ENCODE measurements at places on chromosomes 11 and 22.

DNA sequence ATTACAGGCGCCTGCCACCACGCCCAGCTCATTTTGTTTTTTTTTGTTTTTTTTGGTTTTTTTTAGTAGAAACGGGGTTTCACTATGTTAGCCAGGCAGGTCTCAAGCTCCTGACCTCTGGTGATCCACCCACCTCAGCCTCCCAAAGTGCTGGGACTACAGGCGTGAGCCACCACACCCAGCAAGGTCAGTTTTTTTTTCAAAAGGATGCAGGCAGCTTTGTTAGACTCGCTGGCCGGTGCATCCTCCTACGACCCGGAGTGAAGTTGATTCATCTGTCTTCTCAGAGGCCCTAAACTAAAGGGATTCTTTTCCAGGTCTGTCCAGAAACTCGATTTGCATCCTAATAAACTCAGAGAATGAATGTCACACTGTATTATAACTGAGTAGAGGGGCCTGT, 182.3 kb downstream of the DBX1 start:
- DNase-seq, result no peak

- DNase-seq, result no peak
Observed at GRCh38 chr22:30044881-30045493, 35.3 kb upstream of the HORMAD2 start.

GRCh38 chr11:103618528-103618927, 417.9 kb upstream of the DDI1 start:
- no peak for DNase-seq

DNA sequence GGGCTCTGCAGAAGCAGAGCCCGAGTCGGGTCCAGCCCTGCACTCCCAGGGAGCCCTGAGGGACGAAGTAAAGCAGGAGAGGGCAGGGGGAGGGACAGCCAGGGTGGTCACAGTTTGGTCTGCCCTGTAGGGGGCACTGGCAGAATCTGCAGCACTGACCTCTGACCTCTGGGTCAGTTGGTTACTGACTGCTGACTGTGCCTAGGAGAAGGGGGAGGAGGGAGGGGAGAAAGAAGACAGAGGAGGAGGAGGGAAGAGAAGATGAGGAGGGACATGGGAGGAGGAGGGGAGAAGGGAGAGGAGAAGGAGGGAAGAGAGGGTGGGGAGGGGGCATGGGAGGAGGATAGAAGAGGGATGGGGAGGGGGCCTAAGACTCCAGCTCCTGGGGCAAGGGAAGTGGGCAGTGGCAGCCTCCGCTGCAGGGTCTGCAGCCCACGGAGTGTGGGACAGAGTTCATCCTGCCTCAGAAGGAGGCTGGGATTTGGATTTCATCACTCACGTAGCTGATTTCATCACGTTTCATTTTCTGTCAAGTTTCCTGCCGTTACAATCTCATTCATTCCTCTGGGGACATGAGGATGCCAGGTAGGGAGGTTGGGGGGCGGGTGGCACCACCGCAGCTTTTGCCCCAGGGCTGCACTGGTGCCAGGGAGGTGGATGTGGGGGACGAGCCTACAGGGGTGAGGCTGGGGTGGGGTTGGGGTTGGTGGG, 55.2 kb downstream of the FLRT1 start:
- DNase-seq, result no peak

DNA sequence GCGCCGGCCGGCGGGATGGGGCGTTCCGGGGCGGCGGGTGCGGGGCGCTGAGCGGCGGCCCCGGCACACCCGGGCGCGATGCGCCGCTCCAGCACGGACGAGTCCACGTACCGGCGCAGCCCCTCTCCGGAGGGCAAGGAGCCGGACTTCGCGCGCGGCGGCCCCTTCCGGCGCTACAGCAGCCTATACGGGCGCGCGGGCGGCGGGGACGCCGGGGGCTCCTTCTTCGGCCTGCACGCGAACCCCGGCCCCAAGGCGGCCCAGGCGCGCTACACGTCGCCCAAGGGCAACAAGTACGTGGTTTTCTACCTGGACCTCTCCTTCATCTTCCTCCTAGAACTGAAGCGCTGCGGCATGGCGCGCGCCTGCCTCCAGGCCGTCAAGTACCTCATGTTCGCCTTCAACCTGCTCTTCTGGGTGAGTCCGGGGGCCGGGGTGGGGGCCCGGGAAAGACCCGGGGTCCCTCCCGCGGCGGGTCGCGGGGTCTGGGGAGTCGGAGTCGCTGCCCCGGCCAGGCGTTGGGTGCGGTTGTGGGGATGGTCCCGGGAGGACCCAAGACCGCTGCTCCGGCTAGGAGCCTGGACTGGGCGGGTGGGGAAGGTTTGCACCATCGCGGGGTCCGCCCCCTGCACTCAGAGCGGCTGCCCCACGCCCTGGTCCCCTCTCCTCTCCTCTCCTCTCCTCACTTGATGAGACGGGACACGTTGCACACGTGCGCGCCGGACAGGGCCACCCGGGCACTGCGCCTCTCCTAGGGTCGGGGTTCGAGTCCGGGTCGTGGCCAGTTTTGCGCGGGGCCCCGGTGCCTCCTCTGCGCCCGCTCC, 7.5 kb downstream of the TSPAN4 start:
- no peak for DNase-seq

- DNase-seq, result no peak
Observed at GRCh38 chr11:116651737-116652237, 121.0 kb downstream of the BUD13 start.

- DNase-seq, result no peak
Observed at GRCh38 chr11:19763330-19763729, 50.7 kb downstream of the NAV2 start.

DNA sequence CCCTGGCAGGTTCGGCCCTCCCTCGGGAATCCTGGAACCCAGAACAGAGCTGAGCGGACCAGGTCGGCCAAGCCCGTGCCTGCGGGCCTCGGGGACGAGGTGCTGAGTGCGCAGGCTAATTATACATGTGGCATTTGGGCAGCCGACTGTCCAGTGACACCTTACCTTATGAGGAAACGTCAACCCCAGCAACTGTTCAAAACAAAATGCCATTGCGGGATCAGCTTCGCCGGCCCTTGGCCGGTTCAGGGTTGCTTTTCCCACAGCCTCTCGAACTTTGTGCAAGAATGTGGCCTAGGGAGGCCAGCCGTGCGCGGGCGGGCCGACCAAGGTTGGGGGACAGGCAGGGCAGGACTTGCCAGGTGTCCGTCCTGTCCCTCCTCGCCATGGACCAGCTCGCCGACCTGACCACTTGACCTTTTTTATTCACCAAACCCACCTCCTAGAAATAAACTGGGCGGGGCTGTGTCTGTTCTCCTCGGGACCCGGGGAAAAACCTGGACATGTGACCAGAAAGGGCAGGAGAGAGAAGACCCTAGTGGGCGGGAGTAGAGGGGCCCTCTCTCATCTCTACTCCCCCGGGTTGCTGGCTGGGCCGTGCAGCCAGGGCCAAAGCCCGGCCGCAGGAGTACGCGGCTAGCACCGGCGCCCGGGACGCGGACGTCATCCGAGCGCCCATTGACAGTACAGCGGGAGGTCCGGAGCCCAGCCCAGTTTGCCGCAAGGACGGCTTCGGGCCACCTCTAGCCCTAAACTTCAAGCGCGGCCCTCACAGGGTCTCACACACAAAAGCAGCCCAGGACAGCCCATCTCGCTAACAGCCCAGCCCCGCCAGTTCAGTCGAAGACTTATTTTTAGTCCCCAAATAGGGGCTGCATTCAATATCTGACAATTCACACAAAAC, 134.3 kb upstream of the C11orf58 start:
- no peak for DNase-seq

GRCh38 chr11:45857961-45858474, 10.7 kb downstream of the CRY2 start:
- peak; percentile 80 for DNase-seq

Measured in anterior cingulate cortex (tissue), 58 donors.